SK-N-SH treated with all-trans-retinoic acid at 6 μM for 48 hours (cell line): ENCODE measurements at places on chromosomes 5 and 9.

- peak; percentile 89 for ATAC-seq
Measured at GRCh38 chr5:126490167-126490940, 67.1 kb downstream of the GRAMD2B start.

GRCh38 chr5:565782-566440, 41.7 kb upstream of the SLC9A3 start:
- no peak for ATAC-seq

- ATAC-seq = no peak
Measured at GRCh38 chr9:107931071-107931715, 441.6 kb upstream of the KLF4 start.

- ATAC-seq = no peak
Measured at GRCh38 chr5:42020788-42021530, 95.9 kb downstream of the FBXO4 start.

- ATAC-seq = peak; percentile 92
Measured at GRCh38 chr5:57662991-57663390, 180.4 kb upstream of the ACTBL2 start.

GRCh38 chr5:133818031-133818431, 150.4 kb downstream of the C5orf15 start:
- no peak for ATAC-seq

DNA sequence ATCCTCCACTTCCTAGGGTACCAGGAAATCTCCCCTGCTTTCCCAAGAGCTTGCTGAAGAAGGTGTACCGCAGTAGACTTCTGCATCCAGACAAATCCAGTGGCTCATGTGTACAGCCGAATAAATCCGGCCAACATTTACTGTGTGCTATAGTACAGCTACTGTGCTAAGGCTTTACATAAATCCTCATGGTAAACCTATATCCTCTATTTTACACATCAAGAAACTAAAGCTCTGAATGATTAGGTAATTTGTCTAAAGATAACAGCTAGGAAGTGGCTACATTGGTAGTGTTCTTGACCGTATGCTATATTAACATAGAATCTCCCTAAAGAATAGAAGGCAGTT, 511 bp upstream of the WDR41 start:
- ATAC-seq = peak; percentile 11

GRCh38 chr9:128689820-128690683, 1.0 kb downstream of the SET start:
- peak; percentile 6; the same call in 1 of the 3 replicates for ATAC-seq

DNA sequence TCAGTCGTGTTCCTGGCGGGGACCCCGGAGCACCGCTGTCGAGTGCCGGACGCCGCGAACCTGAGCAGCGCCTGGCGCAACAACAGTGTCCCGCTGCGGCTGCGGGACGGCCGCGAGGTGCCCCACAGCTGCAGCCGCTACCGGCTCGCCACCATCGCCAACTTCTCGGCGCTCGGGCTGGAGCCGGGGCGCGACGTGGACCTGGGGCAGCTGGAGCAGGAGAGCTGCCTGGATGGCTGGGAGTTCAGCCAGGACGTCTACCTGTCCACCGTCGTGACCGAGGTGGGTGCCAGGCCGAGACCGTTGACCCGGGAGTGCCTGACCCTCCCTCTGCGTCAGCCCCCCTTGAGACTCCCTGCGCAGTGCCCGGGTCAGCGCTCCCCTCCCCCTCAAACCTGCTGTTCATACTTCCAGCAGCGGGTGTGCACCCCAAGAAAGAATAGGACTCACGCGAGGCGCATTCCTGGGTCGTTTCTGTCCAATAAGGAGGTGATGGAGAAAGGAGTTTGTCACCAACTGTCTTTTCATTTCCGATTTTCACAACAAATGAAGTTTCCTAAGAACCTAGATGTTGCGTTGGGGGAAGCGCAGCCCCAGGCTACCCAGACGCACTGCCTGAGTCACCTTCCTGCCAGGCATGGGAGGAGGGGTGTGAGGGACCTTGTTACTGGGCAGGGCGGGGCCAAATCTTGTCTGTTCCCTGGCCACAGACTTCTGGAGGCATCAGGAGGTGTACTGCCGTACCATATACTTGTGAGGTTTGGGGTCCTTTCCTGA, 722 bp downstream of the SLC22A4 start:
- ATAC-seq = peak; percentile 48

- ATAC-seq = no peak
Measured at GRCh38 chr9:77131399-77131798, 45.9 kb upstream of the VPS13A start.

GRCh38 chr9:14768405-14769229, 46.1 kb upstream of the CER1 start:
- ATAC-seq = peak; percentile 76

- no peak for ATAC-seq
Measured at GRCh38 chr9:133986061-133986460, 6.1 kb downstream of the VAV2 start.

- ATAC-seq = peak; percentile 92
Measured at GRCh38 chr9:133737774-133738639, at the start of gene SARDH. Gene SARDH, minus strand, starts transcription at chr9:133738352. Its CDS starts 4,179 bp downstream, at chr9:133734173.
